ENCODE measurements at places on chromosomes 3 and 15. TPM values are rescaled to one million over a fixed set of nuclear protein-coding genes. Genes with fewer than 3 reads are reported as not detected.

CORO2B gene
- 12.5 TPM for total RNA-seq

DNA sequence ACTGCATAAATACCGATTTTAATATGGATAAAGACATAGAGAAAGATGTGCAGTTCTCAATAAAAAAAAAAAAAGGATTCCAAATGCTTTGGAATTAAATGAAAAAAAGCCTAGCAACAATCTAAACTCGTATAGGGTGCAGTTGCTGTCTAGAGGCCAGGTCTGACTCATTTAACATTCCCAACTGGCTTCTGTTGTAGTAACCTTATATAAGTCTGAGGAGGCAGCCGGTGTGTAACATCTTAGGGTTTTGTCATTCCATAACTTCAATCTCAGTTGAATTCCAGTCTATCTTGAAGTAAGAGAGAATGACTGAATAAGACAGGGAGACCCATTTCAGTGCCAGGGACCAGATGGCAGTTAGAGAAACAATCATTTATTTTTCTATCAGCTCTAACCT lies 6.5 kb downstream of the PDCD10 start:
- H3K27me3 ChIP-seq, result no peaks in the 10 kb centered on the region
- H3K4me1 ChIP-seq, result peaks cover under 1% of the 10 kb centered on the region
- peak overlapping the region; percentile 45 for H3K27ac ChIP-seq
- DNase-seq, result no peak

DNA sequence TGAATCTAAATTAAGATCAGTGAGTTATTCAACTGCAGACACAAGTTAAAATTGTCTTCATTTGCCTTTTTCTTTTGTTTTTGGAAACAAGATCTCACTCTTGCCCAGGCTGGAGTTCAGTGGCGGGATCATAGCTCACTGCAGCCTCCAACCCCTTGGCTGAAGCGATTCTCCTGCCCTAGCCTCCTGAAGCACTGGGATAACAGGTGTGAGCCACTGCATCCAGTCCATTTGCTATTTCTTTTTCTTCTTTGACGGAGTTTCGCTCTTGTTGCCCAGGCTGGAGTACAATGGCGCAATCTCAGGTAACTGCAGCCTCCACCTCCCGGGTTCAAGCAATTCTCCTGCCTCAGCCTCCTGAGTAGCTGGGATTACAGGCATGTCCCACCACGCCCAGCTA lies 10.3 kb downstream of the RNF168 start:
- H3K4me1 ChIP-seq, result no peaks in the 10 kb centered on the region
- no peak overlapping the region for H3K4me3 ChIP-seq
- peaks cover 6% of the 10 kb centered on the region for H3K36me3 ChIP-seq

TRH gene
- total RNA-seq, result 0.40 TPM

DNA sequence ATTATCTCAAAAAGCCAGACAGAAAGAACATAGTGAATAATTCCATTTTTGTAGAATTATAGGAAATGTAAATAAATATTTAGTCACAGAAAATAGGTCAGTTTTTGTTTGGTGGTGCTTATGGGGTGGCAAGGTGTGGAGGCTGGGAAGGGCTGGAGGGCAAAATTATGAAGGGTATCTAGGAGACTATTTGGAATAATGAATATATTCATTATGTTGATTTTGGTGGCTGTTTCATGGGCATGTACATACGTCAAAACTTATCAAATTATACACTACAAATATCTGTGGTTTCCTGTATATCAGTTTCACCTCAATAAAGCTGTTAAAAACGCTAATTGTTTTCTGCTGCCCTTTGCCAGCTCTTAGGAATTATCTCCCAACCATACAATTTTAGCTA lies 298.7 kb upstream of the GOLIM4 start:
- no peak for DNase-seq
- H3K27ac ChIP-seq, result no peak overlapping the region
- no peaks in the 10 kb centered on the region for H3K27me3 ChIP-seq
- no peaks in the 10 kb centered on the region for H3K36me3 ChIP-seq

GRCh38 chr15:64774629-64775493 lies 528 bp downstream of the RBPMS2 start:
- H3K27me3 ChIP-seq, result no peaks in the 10 kb centered on the region
- H3K4me3 ChIP-seq, result peak overlapping the region; percentile 52
- peaks cover 3% of the 10 kb centered on the region for H3K4me1 ChIP-seq
- H3K27ac ChIP-seq, result peak overlapping the region; percentile 61
- peak; percentile 30 for DNase-seq

- H3K36me3 ChIP-seq, result no peaks in the 10 kb centered on the region
- no peaks in the 10 kb centered on the region for H3K4me1 ChIP-seq
- H3K27me3 ChIP-seq, result no peaks in the 10 kb centered on the region
- no peak overlapping the region for H3K4me3 ChIP-seq
- no peak overlapping the region for H3K27ac ChIP-seq
These were observed 64.9 kb upstream of the ZBTB20 start for GRCh38 chr3:115211810-115212492.

Data from lung (tissue), 17 donors.